ENCODE measurements at places on chromosomes 7 and 10.

DNA sequence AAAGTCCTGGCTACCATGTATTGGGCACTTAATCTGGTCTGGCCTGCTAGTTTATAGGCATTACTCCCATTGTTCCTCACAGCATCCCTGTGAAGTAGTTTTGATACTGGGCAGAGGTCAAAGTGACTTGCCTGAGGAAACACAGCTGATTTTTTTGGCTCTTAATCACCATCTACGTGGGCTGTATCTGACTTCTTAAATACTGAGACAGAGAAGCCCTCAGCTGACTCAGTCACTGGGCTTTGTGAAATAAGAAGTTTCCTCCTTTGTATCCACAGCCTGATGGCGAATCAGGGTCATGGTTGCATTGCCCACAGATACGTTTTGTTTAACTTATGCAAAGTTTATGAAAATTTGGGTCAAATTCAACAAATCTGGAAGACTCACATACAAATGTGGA, 13.2 kb downstream of the TACR2 start:
- no peak for DNase-seq

GRCh38 chr7:148262721-148263229, 327.8 kb upstream of the C7orf33 start:
- DNase-seq = peak; percentile 80

DNA sequence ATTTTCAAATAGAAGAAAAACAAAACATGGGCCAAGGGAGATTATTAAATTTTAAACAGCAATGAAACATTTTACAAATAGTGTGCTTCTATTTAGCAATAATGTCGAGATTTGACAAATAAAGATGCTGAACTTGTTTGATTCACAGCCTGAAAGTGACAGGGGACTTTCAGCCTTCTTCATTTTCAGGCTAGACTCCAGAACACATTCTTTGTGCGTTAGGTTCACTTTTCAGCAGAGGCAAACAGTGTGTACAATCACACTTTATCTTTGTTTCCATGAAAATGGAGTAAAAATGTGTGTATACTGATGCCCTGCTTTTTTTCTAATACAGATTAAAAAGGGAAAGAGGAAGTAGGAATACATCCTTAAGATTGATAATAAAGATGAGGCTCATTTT, 35.6 kb downstream of the FAM171A1 start:
- no peak for DNase-seq

- DNase-seq = no peak
These were observed 107.3 kb downstream of the NRCAM start for GRCh38 chr7:108348913-108349312.

- DNase-seq = no peak
These were observed 40.9 kb downstream of the NAMPT start for GRCh38 chr7:106243893-106244292.

- DNase-seq = no peak
These were observed 17.8 kb downstream of the CXCL12 start for GRCh38 chr10:44366941-44367630.

DNA sequence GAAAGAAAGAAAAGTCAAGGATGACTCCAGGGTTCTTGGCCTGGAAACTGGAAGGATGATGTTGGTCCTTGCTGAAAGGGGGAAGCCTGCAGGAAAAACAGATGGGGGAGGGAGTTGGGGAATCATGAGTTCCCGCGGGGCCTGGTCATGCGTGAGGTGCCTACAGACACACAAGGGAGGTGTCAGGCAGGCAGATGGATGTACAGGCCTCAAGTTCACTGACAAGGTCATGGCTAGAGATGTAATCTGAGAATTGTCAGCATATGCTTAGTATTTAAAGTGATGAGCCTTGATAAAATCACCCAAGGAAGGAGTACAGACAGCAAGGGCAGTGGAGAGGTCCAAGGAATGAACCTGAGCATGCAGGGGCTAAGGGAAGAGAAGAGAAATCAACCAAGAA, 46.8 kb downstream of the DLG5 start:
- no peak for DNase-seq

GRCh38 chr7:82674268-82674667, 230.7 kb upstream of the CACNA2D1 start:
- no peak for DNase-seq

- no peak for DNase-seq
These were observed 20.1 kb downstream of the AFAP1L2 start for GRCh38 chr10:114384181-114384580.

- DNase-seq = peak; percentile 66
These were observed 312.6 kb downstream of the WDR37 start for GRCh38 chr10:1368842-1369171.

DNA sequence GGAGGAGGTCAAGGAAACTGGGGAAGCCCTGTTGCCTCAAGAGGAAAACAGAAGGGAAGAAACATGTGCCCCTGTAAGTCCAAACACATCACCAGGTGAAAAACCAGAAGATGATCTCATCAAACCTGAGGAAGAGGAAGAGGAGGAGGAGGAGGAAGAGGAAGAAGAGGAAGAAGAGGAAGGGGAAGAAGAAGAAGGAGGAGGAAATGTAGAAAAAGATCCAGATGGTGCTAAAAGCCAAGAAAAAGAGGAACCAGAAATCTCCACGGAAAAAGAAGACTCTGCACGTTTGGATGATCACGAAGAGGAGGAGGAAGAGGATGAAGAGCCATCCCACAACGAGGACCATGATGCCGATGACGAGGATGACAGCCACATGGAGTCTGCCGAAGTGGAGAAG, 82.7 kb upstream of the SAMD8 start:
- DNase-seq = no peak

- DNase-seq = no peak
These were observed 272.3 kb upstream of the SEMA3C start for GRCh38 chr7:81190997-81191768.

- DNase-seq = no peak
These were observed 352.3 kb downstream of the ELMO1 start for GRCh38 chr7:37096341-37096740.

DNA sequence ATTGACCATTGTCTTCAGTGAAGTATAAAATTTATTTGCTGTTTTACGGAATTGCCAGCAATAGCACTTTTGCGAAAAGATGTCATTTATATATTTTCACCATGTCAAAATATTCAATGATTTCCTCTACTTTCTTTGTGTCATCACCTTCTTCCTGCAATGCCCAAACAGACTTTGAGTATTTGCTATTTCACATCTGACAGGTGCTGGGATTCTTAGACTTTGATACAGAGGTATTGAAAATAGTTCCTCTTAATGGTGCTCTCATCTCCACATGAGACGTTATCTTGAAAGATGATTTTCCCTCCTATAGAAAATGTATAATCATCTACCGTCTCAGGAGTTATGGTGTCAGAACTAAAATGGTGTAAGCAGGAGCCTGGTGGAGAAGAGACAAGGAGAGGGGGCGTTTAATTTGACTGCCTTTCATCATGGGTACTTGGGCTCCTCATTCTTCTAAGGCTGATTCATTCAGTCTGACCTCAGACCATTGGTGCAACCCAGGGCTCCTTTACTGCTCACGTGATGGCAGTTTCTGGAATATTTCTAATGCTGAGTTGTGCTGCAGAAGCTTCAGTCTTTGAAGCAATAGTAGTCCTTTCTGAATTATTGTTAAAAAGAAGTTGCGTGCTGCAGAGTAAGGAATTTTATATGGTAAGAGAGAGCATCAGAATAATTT, 404.6 kb downstream of the PHTF2 start:
- no peak for DNase-seq

DNA sequence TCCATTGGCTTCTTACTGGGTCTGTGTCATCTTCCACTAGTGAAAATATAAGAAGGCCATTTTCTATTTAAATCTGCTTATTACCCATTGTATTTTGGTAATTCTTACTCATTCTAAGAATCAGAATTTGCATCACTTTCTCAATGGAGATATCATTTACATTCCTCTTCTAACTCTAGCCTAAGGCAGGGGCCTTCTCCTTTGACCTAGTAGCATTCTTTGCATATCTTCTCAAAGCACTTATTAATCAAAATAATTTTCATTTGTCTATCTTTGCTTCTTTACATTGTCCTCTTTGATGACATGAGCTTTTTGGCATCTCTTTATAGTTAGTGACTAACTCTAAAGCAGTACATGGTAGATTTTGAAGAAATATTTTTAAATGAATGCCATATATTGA, 400.9 kb upstream of the SEMA3D start:
- no peak for DNase-seq

GRCh38 chr7:83930262-83930661, 264.3 kb downstream of the SEMA3A start:
- no peak for DNase-seq

GRCh38 chr7:111438369-111439289, 123.7 kb downstream of the IMMP2L start:
- no peak for DNase-seq

DNA sequence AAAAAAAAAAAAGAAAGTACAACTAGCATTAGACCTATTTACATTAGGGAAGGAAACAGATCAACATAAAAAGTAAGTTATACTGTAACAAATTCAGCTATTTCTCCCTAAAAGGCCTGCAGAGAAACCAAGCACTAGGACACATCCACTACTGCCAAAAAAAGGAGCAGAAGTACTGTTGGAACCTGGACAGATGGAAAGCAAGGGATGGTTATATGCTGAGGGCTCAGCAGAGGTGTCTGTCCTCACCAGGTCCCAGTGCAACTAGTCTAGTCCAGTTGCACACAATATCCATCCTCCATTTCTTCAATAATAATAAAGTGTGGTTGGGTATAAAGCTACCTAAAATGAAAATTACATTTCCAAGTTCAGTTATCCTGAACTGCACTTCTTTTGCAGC, 103.2 kb upstream of the IFRD1 start:
- DNase-seq = no peak

- no peak for DNase-seq
These were observed 70.4 kb downstream of the PYROXD2 start for GRCh38 chr10:98344589-98345038.

DNA sequence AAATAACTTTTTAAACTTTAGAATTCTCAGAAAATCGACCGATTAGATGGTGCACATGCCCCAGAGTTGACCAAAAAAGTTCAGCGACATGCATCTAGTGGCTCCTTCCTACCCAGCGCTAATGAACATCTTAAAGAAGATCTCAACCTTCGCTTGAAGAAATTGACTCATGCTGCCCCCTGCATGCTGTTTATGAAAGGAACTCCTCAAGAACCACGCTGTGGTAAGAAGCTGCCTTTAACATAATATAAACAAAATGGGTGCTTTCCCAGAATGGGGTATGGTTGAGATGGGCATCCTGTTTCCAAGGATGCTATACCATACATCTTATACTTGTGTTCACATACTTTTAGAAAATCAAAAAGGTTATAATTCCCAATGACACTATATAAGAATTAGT, 24.6 kb downstream of the GLRX3 start:
- DNase-seq = no peak

DNA sequence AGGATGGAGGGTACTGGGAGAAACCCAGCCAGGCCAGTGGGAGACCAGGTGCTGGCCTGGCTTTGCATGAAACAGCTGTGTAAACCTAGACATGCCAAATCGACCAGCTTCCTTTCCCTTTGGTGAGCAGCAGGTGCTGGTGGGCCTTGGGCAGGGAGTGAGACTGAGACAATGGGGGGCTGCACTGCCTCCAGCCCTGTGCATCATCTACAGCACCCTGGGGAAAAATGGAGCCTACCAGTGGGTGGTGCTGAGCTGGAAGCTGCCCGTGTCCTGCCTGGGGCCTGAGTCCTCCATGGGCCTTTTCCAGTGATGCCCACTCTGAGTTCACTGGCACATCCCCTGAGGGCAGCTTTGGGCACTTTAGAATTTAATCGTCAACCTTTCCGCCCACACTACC, 19.2 kb upstream of the DDC start:
- no peak for DNase-seq

Data from iPS DF 6.9 (cell line).